NCI-H187 (cell line): ENCODE measurements at places on chromosomes 6 and 20.

DNA sequence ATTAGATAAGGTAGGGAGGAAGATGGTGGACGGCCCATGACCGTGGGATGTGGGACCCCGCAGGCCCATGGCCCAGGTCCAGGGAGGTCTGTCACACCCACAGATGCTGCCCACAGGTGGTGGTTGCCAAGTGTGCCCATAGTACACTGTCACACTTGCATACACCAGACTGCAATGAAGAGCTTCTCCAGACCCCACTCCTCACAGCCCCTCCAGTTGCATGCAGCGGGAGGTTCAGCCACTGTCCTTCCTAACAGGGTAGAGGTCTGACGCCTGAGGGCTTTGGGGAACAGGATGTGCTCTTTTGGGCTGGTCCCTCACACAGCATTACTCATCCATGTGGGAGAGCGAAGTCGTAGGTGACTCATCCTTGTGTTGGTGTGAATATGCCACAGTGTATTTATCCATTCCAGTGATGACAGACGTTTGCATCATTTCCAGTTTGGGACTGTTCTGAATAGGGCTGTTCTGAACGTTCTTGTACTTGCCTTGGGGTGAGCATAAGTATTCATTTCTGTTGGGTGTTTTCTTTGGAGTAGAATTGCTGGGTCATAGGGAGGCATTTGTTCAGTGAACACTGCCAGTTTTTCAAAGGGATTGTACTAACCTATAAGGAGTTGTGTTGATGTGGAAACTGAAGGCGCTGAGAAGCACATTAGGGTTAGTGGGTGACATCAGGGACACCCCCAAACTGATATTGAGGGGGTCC lies 10.1 kb upstream of the PYGB start:
- no peak for DNase-seq

- no peak for DNase-seq
These were observed 666 bp downstream of the TPD52L1 start for GRCh38 chr6:125154118-125154760.

- no peak for DNase-seq
These were observed at the start of gene PLN for GRCh38 chr6:118548136-118548535. Gene PLN (plus strand): TSS chr6:118548296. CDS start chr6:118558922, 10,626 bp downstream.

DNA sequence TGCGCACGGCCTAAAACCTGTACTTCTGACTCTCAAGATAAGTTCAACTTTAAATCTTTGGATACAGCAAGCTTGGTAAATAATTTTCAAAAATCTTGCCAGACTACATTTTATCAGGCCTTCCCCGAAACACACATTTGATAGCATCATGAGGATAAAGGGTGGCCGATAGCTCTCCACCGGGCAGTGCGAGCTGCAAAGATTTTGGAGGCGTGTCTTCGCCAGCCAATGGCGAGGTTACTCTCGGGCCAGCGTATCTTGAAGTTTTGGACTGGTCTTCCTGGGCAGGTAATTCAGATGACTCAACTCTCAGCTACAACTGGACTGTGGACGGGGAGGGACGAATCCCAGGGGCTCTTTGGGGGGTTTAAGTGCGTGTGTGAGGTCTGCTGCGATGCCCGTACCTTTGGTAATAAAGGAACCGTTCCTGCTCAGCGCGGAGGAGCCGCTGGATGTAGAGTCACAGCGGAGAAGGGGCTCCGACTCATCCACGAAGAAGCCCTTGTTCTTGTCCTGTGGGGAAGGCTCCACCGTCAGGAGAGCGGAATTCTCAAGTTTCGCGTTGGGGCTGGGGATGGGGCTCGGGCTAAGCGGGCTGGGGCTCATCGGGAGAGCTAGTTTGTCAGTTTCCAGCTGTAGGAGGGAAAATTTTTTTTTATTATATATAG lies 75.3 kb downstream of the TNFRSF21 start:
- DNase-seq, result no peak

DNA sequence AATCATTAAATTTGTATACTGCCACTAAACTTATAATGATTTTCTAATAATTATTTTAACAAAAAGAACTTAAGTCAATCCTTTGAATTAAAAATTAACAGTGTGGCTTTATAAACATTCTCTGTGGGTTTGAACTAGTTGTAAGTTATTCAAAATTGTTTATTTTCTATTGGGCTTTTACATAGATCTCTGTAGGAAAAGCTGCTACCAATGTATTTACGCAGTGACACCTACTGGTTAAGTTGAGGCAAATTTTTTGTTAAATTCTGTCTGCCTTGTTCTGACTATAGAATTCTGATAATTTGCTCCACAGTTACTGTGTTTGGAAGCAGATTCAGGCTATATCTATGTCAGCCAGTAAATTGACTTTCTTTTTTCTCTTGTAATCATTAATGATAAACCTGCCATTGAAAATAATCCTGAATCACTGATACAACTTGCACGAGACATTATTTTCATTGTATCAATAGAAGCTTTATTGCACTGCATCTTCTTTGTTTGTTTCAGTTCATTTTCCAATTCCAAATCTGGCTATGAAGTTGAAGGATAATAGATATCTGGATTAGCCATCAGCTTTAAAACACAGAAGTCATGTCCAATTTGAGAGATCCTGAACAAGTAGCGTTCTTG lies 66.0 kb upstream of the UTRN start:
- DNase-seq, result no peak

GRCh38 chr6:11211254-11211653 lies 21.2 kb downstream of the NEDD9 start:
- DNase-seq, result no peak

DNA sequence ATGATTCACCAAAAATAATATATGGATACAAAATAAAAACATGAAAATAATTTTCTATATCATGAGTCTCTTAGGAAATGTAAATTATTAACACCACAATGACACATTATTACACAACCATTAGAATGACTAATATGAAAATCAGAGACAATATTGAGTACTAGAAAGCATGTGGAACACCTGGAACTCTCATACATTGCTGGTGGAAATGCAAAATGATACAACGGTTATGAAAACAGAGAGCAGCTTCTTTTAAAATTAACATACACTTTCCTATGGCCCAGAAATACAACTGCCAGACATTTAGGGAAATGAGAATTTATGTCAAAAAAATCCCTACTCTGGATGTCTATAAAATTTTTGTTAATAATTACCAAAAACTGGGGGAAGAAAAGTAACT lies 853.3 kb upstream of the MAN1A1 start:
- no peak for DNase-seq

DNA sequence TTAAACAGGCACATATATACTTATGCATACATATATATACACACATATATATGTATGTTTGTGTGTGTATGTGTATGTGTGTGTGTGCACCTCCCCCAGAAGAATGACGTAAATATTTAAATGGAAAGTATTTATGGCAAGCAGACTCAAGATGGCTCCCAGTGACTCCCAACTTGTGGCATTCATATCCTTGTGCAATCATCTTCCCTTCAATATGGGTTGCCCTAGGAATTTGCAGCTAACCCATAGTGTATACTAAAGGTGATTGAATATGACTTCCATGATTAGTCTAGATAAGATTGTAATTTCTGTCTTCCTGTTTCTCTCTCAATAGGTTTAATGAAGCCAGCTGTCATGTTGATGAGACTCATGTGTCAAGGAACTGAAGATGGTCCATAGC lies 127.6 kb downstream of the TRDN start:
- DNase-seq, result no peak

DNA sequence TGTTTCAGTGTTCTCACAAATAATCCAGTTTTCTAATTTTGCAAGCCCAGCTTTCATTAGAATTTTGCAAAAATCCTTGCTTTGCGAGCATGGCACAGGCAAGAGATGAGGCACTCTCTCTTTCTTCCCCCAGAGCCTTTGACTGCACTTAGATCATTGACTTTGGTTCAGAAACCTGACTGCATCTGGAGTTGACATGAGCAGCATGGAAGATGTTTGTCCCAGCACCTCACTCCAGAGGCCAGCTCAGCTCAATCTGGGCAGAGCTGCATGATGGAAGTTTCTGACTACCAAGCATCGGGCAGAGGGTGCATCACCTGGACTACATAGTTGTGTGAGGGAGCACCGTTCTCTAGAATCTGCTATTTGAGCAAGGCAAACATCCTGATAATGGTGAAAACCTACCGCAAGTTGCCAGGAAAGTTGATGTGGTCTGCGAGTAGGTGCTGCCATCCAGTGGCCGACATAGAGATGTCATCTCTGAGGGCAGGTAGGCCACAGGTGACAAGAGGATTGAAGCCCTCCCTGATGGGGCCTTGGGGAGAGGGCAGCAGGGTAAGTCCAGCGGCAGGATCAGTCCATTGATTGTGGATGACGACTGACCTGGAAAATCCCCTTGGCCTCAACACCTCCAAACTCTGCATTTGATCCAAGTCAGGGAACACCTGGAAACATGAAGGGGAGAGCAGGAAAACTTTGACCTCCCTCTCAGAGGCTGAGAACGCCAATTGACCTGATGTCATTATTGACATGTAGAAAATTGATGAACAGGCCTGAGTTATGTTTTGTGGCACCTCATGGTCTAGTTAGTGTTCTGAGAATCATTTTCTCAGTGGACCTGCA lies 3.8 kb upstream of the LPA start:
- DNase-seq, result no peak

GRCh38 chr6:165769884-165770283 lies 106.8 kb upstream of the PDE10A start:
- DNase-seq, result no peak

- no peak for DNase-seq
These were observed 176.2 kb downstream of the KIF16B start for GRCh38 chr20:16397086-16397485.

- no peak for DNase-seq
These were observed 106.0 kb upstream of the TNFAIP3 start for GRCh38 chr6:137761072-137761471.

DNA sequence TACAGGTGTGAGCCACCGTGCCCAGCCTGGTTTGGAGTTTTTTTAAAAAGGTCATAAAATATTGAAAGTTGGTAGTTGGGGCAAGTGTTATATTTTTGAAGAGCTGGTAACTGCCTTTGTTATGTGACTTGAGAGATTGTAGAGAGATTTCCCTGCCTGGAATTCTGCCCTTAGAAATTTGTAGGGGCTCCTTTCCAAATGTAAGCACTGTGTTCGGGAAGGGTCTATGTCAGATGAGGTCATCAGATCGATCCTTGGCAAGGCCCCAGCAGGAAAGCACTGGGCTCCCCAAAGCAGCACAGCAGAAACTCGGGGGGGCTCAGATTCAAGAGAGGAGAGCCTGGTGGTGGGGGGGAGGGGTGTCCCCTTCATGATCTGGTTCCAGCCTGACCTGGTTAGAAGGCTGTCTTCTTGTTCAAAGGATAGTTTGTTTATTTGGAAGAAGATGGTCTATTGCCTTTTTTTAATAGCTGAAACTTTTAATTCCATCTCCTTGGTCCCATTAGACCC lies 220.2 kb downstream of the UST start:
- DNase-seq, result no peak

- DNase-seq, result no peak
These were observed 15.2 kb upstream of the ATXN1 start for GRCh38 chr6:16776394-16777017.

DNA sequence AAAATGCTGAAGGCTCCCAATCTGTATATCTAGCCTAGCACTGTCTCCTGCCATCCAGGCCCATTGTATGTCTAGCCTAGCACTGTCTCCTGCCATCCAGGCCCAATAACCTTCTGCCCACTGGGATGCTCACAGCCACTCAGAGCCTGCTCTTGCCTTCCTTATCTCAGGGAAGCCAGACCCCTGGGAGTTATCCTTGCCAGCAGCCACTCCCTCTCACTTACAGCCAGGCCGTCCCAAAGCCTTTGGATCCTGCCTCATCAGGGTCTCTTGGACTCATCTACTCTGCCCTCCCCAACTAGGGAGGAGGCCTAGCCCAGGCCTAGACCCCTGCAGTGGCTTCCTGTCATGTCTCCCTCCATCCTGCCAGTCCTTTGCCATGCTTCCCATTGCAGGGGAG lies 37.3 kb downstream of the KIF3B start:
- DNase-seq, result no peak

DNA sequence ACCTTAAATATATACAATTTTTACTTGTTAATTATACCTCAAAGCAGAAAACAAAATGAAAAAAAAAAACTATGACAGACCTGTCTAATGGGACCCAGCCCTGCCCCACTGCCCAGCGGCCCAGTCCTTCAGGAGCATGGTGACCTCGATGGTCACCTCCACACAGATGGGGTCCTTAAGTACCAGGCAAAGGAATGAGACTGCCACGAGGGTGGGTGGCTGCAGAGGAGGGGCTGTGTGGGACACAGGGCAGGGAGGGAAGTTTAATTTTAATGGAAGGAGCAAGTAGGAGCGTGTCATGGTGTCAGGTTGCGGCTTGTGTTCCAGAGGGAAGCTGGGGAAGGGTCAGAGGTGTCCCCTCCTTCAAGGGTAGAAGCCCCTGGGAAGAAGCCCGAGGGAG lies 28.6 kb downstream of the GABRR2 start:
- DNase-seq, result no peak

GRCh38 chr6:95519228-95520037 lies 57.9 kb upstream of the MANEA start:
- no peak for DNase-seq

DNA sequence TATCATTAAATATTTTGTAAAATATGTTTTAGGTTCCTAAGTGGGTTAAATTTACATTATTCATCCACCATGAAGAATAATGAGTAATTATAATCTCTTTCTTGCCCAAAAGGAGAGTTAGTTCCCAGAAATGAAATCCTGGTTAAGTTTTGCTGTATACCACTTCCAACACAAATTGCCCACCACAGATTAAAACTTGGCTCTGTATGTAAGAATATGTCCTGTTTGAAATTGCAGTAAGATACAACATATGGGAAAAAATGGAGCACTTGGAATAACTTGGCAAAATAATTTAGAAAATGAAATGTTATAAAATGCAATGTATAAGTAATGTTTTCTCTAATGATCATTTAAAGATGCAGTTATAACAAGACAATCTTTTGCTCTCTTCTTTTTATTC lies 64.3 kb upstream of the GJE1 start:
- no peak for DNase-seq

- no peak for DNase-seq
These were observed 1.7 kb downstream of the SPDEF start for GRCh38 chr6:34554291-34555006.

- no peak for DNase-seq
These were observed 39.1 kb downstream of the NRN1 start for GRCh38 chr6:5967594-5967993.

GRCh38 chr6:106967936-106968555 lies 6.5 kb downstream of the CD24 start:
- DNase-seq, result no peak

DNA sequence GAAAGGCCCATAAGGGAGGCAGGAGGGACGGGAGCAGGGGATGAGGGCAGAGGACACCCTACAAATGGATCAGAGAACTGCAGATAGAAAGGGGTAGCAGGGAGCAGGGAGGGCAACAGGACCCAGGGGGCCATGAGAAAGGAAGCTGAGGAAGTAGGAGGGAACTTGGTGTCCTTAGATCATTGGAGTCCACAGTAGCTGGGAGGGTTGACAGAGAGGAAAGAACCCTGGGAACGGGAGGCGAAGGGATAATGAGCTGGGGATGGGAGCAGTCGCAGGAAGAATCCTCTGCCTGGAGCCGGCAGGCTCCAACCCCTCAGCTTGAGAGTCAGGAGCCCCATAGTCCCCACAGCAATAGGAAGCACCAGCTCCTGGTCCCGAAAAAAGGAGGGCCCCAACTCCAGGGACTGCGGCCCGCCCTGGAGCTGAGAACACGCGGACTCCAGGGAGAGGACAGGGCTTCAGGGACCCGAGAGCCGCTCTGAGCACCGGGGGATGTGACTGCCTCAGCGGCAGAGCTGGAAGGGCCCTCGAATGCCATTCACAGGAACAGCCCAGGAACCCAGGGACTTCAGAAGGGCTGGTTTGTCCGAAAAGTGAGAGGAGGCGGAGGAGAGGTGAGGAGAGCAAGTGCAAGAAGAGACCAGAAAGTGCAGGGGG lies 32.7 kb downstream of the HLA-A start:
- DNase-seq, result no peak

GRCh38 chr6:25138934-25139415 lies 140.2 kb upstream of the CARMIL1 start:
- DNase-seq, result no peak
